ENCODE measurements at places on chromosomes 5 and 9. TPM values are rescaled to one million over a fixed set of nuclear protein-coding genes. Genes with fewer than 3 reads are reported as not detected.

DNA sequence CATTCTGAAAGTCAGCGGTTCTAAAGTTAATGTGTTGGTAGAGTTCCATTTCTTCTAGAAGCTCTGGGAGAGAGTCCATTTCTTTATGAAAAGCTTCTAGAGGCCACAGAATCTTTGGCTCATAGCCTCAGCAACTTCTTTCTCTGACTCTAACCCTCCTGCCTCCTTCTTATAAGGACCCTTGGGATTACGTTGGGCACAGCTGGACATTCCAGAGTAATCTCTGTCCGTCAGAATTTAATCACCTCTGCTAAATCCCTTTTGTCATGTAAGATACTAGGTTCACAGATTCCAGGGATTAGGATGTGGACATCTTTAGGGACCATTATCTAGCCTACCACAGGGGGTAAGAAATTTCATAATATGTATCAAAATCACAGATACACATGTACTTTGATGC, 22.6 kb upstream of the ANKDD1B start:
- DNase-seq: no peak

GRCh38 chr5:93598091-93599000, 15.3 kb downstream of the NR2F1 start:
- DNase-seq: no peak

The AHRR gene
- total RNA-seq: 1.6 TPM

- no peak for DNase-seq
Measured at GRCh38 chr5:72846483-72846882, 30.0 kb downstream of the TNPO1 start.

DNA sequence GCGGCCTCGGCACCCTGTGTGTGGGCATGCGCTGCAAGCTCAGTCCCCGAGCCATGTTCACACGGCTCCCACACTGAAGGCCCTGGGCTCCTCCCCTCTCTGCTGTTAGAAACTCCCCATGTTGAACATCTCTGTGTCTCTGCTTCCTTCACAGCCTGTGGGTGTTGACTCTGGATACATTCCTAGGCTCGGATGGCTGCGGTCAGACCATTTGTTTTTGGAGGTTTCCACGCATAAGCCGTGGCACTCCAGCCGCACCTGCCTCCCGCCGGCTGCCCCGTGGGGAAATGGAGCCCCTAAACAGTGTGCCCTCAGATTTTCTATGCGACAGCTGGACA, 31.2 kb upstream of the LRRC14B start:
- no peak for DNase-seq

The FABP6 gene
- total RNA-seq: 1,180 TPM

DNA sequence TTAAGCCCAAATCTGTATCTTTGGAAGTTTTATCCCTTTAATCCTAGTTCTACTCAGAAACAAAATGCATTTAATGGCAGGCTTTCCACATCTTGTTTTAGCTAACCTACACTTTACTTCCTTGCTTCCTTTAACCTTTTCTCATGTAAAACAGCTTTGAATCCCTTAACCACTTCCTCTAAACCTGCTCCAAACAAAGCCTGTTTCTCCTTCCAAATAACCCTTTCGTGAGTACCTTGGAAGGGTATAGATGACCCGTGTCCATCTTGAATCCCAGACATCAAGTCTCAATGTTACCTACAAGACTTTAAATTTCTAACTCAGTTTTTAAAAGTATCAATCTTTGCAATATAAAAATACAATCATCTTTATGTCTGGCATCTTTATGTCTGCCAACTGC, 78.4 kb downstream of the DROSHA start:
- DNase-seq: no peak

The PCDHA9 gene
- total RNA-seq: not detected
